ENCODE measurements at places on chromosomes 1 and 21.
A peak's percentile ranks its signal among the peaks of the same experiment; 100 is the strongest.

GRCh38 chr1:95953015-95953414 is 719.0 kb downstream of the RWDD3 start:
- no peak overlapping the region for H3K4me3 ChIP-seq
- H3K27ac ChIP-seq: no peak overlapping the region
- H3K4me1 ChIP-seq: no peaks in the 10 kb centered on the region

- no peaks in the 10 kb centered on the region for H3K27me3 ChIP-seq
- peaks cover 12% of the 10 kb centered on the region for H3K4me1 ChIP-seq
- no peak for DNase-seq
- no peak overlapping the region for H3K4me3 ChIP-seq
- H3K27ac ChIP-seq: no peak overlapping the region
Measured at GRCh38 chr1:50986653-50987052, 16.6 kb downstream of the CDKN2C start.

- no peaks in the 10 kb centered on the region for H3K27me3 ChIP-seq
- H3K36me3 ChIP-seq: no peaks in the 10 kb centered on the region
- no peak for DNase-seq
Measured at GRCh38 chr1:205633421-205633976, 1.7 kb upstream of the ELK4 start.

GRCh38 chr21:26888256-26888655 is 43.0 kb upstream of the ADAMTS1 start:
- H3K27me3 ChIP-seq: no peaks in the 10 kb centered on the region
- peaks cover 4% of the 10 kb centered on the region for H3K4me1 ChIP-seq
- no peak overlapping the region for H3K4me3 ChIP-seq
- H3K36me3 ChIP-seq: no peaks in the 10 kb centered on the region
- no peak overlapping the region for H3K27ac ChIP-seq
- DNase-seq: no peak

DNA sequence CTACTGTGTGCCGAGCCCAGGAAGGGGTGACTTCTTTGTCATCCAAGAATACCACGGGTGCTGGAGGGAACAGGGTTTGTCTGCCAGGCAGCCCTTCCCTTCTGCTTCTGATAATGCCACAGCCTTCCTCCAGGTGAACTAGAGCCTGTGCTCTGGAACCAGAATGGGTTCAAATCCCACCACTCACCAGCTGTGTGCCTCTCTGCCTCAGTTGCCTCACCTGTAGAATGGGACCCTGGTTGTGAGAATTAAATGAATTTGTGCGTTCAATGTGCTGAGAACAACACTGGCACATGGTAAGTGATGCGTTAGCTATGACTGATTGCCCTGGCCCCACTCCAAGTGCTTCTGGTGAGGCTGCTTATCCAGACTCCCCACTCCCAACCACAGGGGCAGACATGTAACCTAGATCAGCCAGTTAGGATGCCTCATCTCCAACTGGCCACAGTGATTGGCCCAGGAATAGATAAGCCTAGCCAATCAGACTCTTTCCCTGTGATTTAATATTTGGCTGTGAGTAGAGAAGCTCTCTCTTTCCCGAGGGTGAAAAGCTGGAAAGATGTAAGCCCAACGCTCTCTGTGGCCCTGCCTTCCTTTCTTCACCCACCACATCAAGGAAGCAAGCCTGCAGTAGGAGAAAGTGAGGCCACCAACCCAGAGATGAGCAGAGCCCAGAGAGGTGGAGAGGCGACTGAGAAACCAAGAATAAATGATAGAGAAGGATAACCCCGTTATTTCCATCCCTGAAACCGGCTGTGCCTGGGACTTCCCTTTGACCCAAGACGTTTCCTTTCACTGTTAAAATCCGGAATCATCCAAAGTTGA is 20.8 kb upstream of the LAPTM5 start:
- H3K27ac ChIP-seq: no peak overlapping the region
- DNase-seq: no peak
- no peak overlapping the region for H3K4me3 ChIP-seq
- H3K36me3 ChIP-seq: no peaks in the 10 kb centered on the region
- H3K4me1 ChIP-seq: peaks cover 9% of the 10 kb centered on the region

DNA sequence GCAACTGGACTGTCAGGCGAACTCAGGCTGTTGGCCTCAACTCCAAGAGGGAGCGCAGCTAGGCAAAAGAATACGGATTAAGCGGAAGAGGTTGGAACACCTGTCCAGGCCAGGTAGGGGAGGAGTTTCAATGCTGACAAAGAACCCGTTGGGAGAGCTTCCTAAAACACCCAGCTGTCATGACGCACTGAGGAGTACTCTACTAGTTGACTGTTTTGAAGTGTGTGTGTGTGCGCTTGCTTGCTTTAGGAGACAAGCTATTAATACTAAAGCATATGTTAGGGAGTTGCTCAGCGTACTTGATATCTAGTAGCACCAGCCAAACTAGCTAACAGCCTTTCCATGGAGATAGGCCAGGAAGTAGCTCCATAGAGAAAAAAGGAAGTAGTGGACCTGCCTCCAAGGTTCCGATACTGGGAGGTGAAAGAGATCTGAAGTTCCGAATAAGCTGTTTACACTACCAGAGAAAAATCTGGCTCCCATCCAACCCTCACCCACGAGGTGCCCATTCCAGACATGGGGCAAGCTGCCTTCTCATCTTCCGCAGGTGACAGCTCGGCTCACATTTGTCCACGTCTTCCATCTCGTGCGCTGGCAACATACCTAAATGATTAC is 974 bp upstream of the FNBP1L start:
- peak overlapping the region; percentile 88 for H3K4me3 ChIP-seq
- H3K27ac ChIP-seq: peak overlapping the region; percentile 89
- H3K36me3 ChIP-seq: no peaks in the 10 kb centered on the region
- DNase-seq: no peak

GRCh38 chr1:17212487-17213121 is 7.7 kb downstream of the PADI1 start:
- no peaks in the 10 kb centered on the region for H3K36me3 ChIP-seq
- DNase-seq: no peak
- H3K27me3 ChIP-seq: peaks cover 83% of the 10 kb centered on the region

DNA sequence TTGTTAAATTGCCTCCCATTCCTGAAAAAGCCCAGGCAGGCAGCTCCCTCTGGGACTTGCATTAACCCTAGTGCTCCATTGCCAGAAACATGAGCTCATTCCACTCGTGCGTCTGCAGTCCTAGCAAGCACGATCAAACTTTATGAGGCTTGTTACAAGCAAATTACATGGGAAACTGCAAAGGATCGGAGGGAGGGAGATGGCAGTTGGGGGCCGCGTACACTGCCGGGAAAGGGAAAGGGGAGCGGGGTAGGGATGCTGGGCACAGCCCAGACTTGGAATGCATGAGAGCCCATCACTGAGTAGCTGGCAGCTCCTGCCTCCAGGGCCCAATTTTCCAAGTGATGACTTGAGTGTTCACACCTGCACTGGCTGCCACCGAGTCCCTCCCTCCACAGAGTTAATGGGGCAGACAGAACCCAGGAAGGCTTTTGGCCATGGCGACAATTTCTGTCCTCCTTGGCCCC is 169.9 kb downstream of the BRINP2 start:
- H3K4me3 ChIP-seq: no peak overlapping the region
- no peak overlapping the region for H3K27ac ChIP-seq
- H3K27me3 ChIP-seq: peaks cover 37% of the 10 kb centered on the region
- no peaks in the 10 kb centered on the region for H3K4me1 ChIP-seq
- no peak for DNase-seq
- H3K36me3 ChIP-seq: no peaks in the 10 kb centered on the region

- peaks cover 11% of the 10 kb centered on the region for H3K36me3 ChIP-seq
- H3K27me3 ChIP-seq: no peaks in the 10 kb centered on the region
- peak; percentile 12 for DNase-seq
- H3K4me3 ChIP-seq: no peak overlapping the region
- no peak overlapping the region for H3K27ac ChIP-seq
Measured at GRCh38 chr1:228152918-228153258, 3.2 kb downstream of the GJC2 start.

- H3K36me3 ChIP-seq: no peaks in the 10 kb centered on the region
- no peak overlapping the region for H3K27ac ChIP-seq
- no peaks in the 10 kb centered on the region for H3K4me1 ChIP-seq
- H3K27me3 ChIP-seq: no peaks in the 10 kb centered on the region
Measured at GRCh38 chr1:72936151-72936740, 653.9 kb upstream of the NEGR1 start.

DNA sequence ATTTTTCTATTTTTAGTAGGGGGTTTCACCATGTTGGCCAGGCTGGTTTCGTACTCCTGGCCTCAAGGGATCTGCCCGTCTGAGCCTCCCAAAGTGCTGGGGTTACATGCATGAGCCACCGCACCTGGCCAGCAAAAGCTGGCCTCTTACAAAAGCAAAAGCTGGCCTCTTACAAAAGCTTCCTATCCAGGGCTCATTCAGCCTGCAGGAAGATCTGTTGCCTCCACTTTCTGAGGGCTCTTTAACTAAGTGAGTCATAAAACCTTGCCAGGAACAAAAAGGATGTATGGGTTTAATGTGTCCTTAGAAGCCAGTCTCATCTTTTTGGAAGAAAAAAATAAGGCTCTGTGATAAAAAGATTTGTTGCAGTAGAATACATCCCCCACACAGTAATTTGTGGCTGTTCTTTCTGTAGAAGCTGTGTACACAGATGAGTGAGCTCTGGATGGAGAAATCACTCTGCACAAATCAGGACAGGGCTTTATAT is 15.0 kb downstream of the HTR1D start:
- peaks cover 26% of the 10 kb centered on the region for H3K27me3 ChIP-seq
- no peaks in the 10 kb centered on the region for H3K36me3 ChIP-seq
- no peak for DNase-seq
- no peaks in the 10 kb centered on the region for H3K4me1 ChIP-seq

DNA sequence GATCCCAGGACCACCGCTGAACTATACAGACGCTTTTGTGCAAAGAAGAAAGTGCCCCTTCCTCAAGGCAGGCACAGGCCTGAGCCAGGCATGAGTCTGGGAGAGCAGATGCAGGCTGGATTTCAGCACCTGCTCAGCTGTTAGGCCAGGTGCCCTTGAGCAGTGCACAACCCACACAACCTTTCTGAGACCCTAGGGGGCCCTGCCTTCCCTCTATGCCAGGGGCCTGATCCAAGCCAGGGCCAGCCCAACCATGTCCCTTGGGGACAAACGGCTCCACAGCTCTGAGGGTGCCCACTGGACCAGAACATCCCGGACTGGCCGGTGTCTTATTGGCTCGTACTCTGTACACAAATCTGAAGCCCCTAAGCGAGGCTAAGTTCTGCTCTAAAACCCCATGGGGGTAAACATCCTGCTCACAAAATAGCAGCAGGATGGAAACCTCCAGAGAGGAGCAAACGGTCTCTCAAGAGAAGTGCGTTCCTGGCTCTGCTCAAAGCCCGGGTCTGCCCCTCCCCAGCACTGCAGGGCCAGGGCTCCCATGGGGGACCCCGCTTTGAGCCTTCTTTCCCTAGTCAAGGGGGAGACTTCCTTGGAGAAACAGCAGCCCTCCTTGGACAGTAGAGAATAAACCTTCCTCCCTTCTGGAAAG is 275.1 kb downstream of the NPHP4 start:
- no peaks in the 10 kb centered on the region for H3K36me3 ChIP-seq
- DNase-seq: no peak
- H3K4me1 ChIP-seq: no peaks in the 10 kb centered on the region
- H3K27ac ChIP-seq: no peak overlapping the region

GRCh38 chr1:85465099-85465785 is at the start of gene DDAH1:
Gene DDAH1, minus strand, starts transcription at chr1:85465159. Its CDS starts 114 bp downstream, at chr1:85465045.
- H3K27me3 ChIP-seq: no peaks in the 10 kb centered on the region
- peak within 1 kb of the TSS; percentile 79 for H3K4me3 ChIP-seq
- H3K4me1 ChIP-seq: peaks cover 20% of the 10 kb centered on the region
- peak; percentile 38 for DNase-seq

GRCh38 chr1:85449356-85449755 is 15.6 kb downstream of the DDAH1 start:
- no peaks in the 10 kb centered on the region for H3K36me3 ChIP-seq
- no peaks in the 10 kb centered on the region for H3K27me3 ChIP-seq
- peaks cover 30% of the 10 kb centered on the region for H3K4me1 ChIP-seq
- DNase-seq: no peak
- H3K27ac ChIP-seq: peak overlapping the region; percentile 65

- no peaks in the 10 kb centered on the region for H3K4me1 ChIP-seq
- no peak overlapping the region for H3K4me3 ChIP-seq
- no peak overlapping the region for H3K27ac ChIP-seq
- H3K27me3 ChIP-seq: no peaks in the 10 kb centered on the region
Measured at GRCh38 chr1:83850834-83851233, 148.1 kb downstream of the TTLL7 start.

DNA sequence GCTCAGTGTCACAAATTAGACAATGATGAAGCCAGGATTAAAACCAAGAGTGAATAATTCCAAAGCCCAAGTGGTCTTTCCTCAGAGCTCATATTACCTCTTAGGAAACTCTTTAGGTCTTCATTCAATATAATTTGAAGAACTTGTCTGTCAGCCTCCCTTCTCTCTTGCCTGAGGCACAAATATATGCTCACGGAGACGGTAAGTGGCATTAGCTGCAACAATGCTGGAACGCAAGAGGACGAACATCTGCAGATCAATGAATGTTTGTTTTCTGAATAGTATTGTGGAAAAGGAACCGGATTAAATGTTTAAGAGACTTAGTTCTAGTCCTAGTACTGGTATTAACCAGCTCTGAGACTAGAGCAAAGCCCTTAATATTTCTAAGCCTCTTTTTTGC is 39.7 kb upstream of the LYST start:
- no peak overlapping the region for H3K4me3 ChIP-seq
- no peak for DNase-seq
- H3K4me1 ChIP-seq: no peaks in the 10 kb centered on the region
- H3K27me3 ChIP-seq: no peaks in the 10 kb centered on the region

DNA sequence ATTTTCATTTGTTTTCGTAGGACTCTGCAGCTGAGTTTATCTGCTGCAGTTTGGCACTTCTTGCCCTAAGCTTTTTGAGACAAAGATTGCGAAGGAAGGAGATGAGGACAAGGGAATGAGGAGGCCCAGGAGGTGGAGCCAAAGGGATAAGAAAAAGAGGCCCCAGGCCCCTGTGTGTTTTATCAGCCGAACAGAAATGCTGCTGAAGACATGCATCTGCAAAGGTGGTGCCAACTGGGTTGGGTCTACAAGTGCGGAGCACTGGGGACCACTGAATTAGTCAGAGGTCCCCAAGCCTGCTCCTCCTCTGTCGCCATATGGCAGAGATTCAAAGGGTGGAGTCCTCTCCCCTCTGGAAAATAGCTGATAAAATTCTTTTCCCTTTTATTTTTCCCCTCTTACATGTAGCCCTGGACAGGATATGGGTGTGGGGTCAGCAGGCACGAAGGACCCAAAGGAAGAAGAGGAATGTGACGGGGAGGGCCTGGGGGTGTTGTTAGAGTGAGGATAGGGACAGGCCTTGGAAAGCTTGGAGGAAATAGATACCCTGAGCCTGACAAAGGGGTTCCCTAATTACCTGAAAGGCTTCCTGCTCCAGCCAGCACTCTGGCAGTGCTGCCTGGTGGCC is 2.7 kb downstream of the CD34 start:
- H3K36me3 ChIP-seq: no peaks in the 10 kb centered on the region
- peak; percentile 58 for DNase-seq
- peak overlapping the region; percentile 95 for H3K27ac ChIP-seq
- H3K4me1 ChIP-seq: peaks cover 77% of the 10 kb centered on the region
- peak overlapping the region; percentile 77 for H3K4me3 ChIP-seq

Measured in left ventricle myocardium inferior (tissue), 1 donor.